Mononuclear cell (primary cell): ENCODE measurements at places on chromosomes 3 and 15. TPM values are rescaled to one million over a fixed set of nuclear protein-coding genes. Genes with fewer than 3 reads are reported as not detected.

The C3orf62 gene
- 5.0 TPM for total RNA-seq

The POPDC2 gene
- 21.5 TPM for total RNA-seq

The HTR3C gene
- total RNA-seq: not detected

The SERINC4 gene
- total RNA-seq: not detected

The ZNF280D gene
- 29.9 TPM for total RNA-seq

The ADAMTSL3 gene
- not detected for total RNA-seq
